ENCODE measurements at places on chromosomes 2 and 18. TPM values are rescaled to one million over a fixed set of nuclear protein-coding genes. Genes with fewer than 3 reads are reported as not detected.

Gene RNF103
- total RNA-seq = 24.4 TPM

Gene STON1
- 2.1 TPM for total RNA-seq

Gene ACVR1
- total RNA-seq = 9.9 TPM

GRCh38 chr18:63890950-63891304, 3.4 kb downstream of the SERPINB2 start:
- peak; percentile 5 for DNase-seq

GRCh38 chr2:181780657-181781056, 100.3 kb upstream of the NEUROD1 start:
- no peak for DNase-seq

- peak; percentile 10 for DNase-seq
Measured at GRCh38 chr2:18518116-18519111, 42.0 kb downstream of the RDH14 start.

DNA sequence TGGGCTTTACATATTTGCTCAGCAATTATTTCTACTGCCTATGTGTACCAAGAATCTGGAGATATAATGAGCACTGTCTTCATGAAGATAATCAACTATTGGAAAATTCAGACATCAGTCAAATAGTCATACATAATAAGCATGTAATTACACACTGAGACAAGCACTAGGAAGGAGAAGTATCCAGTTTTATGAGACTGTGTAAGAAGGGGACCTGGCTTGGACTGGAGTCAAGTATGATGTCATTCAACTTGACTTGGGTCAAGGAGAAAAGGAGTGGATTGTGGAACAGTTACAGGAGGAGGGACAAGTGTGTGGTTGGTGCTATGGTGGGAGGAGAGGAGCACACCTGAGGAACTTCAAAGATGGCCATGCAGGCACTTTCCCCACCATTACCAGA, 419.8 kb upstream of the TRIB2 start:
- no peak for DNase-seq

DNA sequence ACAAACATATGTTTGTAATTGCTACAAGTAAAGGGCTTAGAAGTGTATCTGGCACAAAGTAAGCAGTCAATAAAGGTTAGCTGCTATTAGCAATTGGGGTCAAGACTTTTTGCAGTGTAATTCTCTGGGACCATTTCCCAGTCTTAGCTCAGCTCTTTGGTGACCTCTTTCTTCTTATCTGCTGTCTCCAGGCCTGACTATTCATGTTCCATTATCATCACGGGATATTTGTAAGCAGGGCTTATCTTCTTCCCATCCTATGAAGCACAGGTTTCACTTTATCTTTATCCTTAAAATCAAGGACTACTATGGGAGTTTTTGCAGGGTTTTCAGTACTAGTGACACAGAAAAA, 131.7 kb downstream of the DOCK10 start:
- DNase-seq = peak; percentile 59

DNA sequence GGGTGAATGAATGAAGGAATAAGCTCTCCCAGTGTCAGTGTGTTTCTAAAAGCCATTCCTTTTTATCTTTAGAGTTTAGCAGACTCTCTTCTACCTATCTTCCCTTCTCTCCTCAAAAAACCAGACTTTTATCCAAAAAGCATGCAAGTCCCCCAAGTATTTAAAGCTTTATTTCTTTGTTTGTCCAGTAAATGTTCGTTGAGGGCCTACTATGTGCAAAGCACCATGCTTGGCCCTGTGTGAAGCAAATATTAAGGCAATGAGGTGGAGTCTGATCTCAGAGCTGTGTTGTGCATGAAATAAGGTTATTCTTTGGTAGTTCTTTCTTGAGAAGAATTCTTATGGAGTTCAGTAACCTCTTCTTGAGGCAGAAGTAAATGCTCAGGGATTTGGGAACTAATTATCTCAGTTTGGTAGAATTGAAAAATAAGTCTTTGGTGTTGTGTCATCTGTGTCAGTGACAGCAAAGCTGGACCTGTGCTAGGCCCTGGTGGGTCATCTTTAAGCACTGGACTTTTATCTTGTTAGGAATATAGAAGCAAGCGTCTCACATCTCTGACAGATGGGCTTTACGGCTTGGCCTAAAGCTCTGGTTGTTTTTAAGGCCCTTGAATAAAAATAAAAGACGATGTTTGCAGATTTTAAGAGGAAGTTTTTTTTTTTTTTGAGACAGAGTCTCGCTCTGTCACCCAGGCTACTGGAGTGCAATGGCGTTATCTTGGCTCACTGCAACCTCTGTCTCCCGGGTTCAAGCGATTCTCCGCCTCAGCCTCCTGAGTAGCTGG, 28.1 kb upstream of the CASP10 start:
- no peak for DNase-seq

All from dermis microvascular lymphatic vessel endothelial cell (primary cell).